ENCODE measurements at places on chromosomes 7 and 10.

- DNase-seq = no peak
Measured at GRCh38 chr10:3761904-3762303, 23.1 kb downstream of the KLF6 start.

GRCh38 chr7:12249706-12250105 lies 38.6 kb downstream of the TMEM106B start:
- DNase-seq = no peak

- DNase-seq = no peak
Measured at GRCh38 chr10:5858811-5859210, 30.9 kb downstream of the ANKRD16 start.

DNA sequence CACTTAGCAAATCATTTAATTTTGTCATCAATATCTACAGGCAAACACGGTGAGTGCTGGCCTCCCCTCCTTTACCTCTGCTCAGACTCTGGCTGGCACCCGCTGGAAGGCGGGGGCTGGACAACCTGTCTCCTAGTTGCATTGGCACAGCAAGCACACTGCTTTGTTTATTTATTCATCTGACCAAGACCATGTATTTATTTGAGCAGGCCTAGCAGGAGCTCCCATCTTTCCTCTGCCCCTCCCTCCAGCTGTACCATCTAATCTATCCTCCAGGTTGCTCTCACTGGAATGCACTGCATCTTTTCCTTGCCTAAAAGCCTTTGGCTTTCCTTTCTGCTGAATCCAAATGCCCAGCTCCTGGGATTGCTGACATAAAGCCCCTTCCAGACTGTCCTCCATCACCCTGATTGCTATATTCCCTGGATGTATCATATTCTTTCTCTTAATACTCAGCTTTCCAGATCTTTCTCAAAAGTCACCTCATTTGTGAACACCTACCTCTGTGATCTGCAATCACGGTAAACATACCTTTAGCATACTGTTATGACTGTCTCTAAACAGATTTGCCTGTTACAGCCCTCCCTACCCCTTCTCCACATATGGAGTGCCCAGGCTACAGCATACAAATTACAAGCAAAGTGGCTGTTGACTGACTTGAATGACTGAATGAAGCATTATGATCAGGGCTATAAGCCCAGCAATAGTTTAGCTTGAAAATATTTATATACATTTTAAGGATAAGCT lies 9.6 kb downstream of the ELMO1 start:
- peak; percentile 35 for DNase-seq

GRCh38 chr7:1033546-1034145 lies 10.7 kb upstream of the GPR146 start:
- DNase-seq = no peak

DNA sequence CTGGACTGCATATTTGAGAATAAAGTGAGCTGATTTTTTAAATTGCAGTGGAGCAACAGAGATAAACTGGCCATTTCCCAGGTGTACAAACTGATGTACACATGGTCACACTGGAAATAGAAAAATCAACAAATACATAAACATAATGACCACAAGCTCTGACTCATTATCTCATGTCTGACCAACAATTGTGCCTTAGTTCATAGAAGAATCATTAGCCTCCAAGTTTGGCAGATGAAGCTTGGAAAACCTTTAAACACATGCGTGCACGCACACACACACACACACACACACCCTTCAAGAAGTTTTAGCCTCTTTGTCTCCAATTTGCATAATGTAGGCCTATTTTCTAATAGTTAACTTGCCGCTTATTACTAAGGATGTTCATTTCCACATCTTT lies 308.9 kb upstream of the POM121L12 start:
- no peak for DNase-seq

- no peak for DNase-seq
Measured at GRCh38 chr7:87445897-87446296, 29.6 kb downstream of the ABCB4 start.

- no peak for DNase-seq
Measured at GRCh38 chr10:95196046-95196445, 2.0 kb downstream of the ACSM6 start.

GRCh38 chr10:124149189-124150042 lies 56.0 kb upstream of the CHST15 start:
- DNase-seq = peak; percentile 22

GRCh38 chr7:120304674-120305073 lies 31.7 kb downstream of the KCND2 start:
- DNase-seq = no peak

GRCh38 chr10:31768467-31768866 lies 160.2 kb downstream of the ARHGAP12 start:
- DNase-seq = no peak

DNA sequence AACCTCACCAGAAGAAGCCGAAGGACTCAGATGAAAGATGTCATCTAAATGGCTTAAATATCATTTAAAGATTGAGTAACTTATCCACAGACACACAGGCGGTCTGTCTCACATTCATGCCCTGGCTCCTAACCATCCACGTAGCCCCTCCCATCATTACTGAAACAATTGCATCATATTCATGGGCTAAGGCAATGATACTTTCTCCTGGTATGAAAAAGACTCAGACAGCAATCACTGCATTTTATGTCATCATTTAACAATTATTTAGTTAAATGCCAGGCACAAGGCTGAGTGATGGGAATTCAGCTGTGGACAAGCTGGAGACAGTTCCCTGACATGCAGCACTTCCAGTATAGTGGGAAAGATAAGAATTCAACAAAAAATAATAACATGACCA lies 11.2 kb upstream of the TECTB start:
- no peak for DNase-seq

GRCh38 chr7:81507221-81507620 lies 262.6 kb downstream of the HGF start:
- no peak for DNase-seq
